ENCODE measurements at places on chromosomes 5 and 9.

GRCh38 chr5:171946000-171946781, 60.2 kb downstream of the FBXW11 start:
- H3K4me3 ChIP-seq: no peak overlapping the region
- DNase-seq: no peak
- no peaks in the 10 kb centered on the region for H3K27me3 ChIP-seq

DNA sequence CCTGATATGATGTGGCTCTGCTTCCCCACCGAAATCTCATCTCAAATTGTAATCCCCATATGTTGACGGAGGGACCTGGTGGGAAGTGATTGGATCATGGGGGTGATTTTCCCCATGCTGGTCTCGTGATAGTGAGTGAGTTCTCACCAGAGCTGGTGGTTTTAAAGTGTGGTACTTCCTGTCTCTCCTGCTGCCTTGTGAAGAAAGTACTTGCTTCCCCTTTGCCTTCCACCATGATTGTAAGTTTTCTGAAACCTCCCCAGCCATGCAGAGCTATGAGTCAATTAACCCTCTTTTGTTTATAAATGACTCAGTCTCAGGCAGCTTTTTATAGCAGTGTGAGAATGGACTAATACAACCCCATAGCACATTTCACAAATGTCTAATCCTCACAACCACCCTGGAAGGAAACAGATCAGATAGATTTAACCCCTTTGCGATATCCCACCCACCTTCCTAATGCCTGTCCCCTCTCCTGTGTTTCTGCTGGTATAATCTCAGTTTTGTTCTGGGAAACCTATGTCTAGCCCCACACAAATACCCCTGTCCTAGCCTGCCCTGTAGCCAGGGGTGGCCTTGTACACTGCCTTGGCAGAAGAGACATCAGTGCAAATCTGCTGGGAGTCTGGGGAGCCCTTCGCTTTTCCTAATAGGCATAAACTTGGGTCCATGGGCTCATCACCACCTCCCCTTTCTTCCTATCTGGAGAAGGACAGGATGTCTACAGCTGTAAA, 157.0 kb upstream of the RAI14 start:
- H3K4me3 ChIP-seq: no peak overlapping the region
- H3K4me1 ChIP-seq: peaks cover 53% of the 10 kb centered on the region
- no peaks in the 10 kb centered on the region for H3K27me3 ChIP-seq

- H3K36me3 ChIP-seq: no peaks in the 10 kb centered on the region
- peaks cover 7% of the 10 kb centered on the region for H3K4me1 ChIP-seq
- no peaks in the 10 kb centered on the region for H3K27me3 ChIP-seq
- peak; percentile 43 for DNase-seq
- H3K27ac ChIP-seq: peak overlapping the region; percentile 79
Measured at GRCh38 chr9:99013550-99013949, 69.8 kb downstream of the COL15A1 start.

DNA sequence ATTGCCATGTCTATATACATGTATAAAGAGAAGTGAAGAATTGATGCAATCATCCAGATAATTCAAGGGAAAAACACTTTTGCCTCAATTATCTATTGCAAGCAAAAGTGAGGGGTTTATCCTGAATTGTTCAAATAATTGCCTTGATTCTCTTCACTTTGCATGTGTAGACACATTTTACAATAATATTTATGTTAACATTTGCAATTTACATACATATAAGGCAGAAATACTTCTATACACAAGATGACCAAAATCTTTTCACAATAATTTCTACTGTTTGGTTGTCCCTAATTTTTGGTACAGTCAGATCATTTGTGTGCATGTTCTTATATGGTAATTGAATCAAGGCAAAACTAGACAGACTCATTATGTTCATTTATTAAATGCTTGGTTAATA, 285.3 kb upstream of the TMEM161B start:
- no peaks in the 10 kb centered on the region for H3K36me3 ChIP-seq
- H3K27me3 ChIP-seq: peaks cover 2% of the 10 kb centered on the region
- H3K4me1 ChIP-seq: peaks cover 3% of the 10 kb centered on the region
- H3K27ac ChIP-seq: no peak overlapping the region

DNA sequence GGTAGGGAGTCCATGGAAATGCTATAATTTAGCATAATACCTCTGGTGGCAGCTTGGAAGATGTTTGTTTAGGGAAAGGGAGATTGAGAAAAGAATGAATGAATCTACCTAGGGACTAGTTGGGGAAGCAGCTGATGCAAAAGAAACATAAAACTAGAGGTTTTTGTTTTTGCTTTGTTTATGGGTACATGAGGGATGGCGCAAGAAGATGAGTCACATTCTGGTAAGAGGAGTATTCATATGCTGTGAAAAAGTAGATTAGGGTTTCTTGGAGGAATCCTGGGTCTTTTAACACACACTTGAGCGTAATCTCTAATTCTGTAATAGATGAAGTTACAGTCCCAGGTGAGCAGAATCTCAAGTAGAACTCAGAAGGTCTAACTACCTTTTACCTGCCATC, 17.1 kb downstream of the C9orf43 start:
- H3K27me3 ChIP-seq: no peaks in the 10 kb centered on the region
- no peak overlapping the region for H3K4me3 ChIP-seq
- H3K27ac ChIP-seq: no peak overlapping the region
- H3K4me1 ChIP-seq: no peaks in the 10 kb centered on the region
- H3K36me3 ChIP-seq: no peaks in the 10 kb centered on the region

DNA sequence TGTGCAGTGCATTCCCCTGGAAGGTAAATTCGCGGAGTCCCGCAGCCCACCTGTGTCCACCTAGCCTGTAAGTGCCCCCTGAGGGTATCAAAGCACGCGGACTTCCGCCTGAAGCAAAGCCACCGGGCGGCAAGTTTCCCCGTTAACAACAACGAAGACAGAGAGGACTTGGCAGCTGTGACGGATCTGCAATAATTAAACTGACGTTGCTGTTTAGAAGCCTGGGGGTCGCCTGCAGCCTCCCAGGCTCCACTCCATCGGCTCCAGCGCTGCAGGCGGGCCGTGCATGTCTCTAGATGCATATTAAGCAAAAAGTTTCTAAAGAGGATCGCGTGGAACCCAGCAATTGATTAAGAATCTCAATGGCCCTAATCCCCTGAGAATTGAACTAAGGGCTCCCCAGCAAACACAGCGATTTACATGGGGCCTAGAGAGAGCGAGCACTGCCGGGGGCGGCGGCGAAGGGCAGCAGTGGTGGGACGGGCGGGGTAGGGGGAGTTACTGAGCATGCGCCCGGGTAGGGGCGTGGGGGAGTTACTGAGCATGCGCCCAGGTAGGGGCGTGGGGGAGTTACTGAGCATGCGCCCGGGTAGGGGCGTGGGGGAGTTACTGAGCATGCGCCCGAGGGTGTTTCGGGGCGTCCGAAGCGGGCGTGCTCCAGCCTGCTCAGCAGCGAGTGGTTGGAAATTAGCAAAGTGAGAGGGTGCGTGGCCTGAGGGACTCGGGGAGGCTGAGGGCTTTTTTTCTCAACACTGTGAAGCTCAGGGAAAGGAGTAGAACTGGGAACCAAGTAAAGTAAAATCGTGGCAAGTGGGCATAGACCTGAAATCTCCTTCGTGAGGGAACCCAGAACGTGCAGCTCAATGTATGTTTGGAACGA, 255.2 kb downstream of the DOCK8 start:
- no peaks in the 10 kb centered on the region for H3K27me3 ChIP-seq
- peak; percentile 95 for DNase-seq
- H3K4me3 ChIP-seq: peak overlapping the region; percentile 79
- peak overlapping the region; percentile 55 for H3K27ac ChIP-seq
- H3K4me1 ChIP-seq: peaks cover 22% of the 10 kb centered on the region

- no peak overlapping the region for H3K4me3 ChIP-seq
- no peak overlapping the region for H3K27ac ChIP-seq
- no peak for DNase-seq
- no peaks in the 10 kb centered on the region for H3K36me3 ChIP-seq
- peaks cover 9% of the 10 kb centered on the region for H3K4me1 ChIP-seq
Measured at GRCh38 chr9:6777213-6777902, 19.6 kb downstream of the KDM4C start.

DNA sequence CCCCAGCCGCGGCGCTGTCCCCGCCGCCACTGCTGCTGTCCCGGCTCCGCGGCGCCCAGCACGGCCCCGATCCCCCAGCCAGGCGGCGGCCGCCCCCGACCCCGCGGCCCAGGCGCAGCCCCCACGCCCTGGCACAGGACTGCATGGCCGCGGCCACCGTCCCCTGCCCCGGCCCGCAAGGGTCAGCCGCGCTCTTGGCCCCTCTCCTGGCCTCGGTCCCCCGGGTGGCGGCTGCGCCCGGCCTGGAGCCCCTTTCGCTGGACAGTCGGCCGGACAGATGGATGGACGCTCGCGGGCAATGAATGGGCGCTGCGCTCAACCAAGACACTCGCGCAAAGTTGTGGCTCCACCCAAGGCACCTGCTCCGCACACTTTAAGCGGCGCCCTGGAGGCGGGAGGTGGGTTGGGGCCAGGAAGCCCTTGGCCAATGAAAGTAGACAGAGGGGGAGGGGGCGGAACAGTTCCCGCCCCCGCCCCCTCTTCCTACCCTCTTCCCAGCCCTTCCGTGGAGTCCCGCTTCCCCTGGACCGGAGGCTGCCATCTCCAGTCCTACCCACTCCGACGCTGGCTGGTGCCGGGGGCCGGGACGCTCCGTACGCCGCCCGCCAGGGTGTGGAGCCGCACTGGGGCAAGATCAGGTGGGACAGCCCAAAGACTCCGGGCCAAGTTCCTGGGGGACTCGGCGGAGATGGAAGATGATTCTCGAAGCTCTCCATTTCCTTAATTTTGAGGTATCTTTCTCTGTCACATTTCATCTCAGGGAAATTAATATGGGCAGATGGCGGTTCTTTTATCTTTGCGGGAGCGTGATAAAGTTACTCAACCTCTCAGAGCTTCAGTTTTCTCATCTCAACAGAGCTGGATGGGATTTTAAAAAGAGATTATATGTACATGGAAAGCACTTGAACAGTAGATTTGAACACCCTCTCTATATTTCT, at the start of gene GLDC:
GLDC (minus strand) TSS at position 375 of the 938 bp plus-strand sequence; CDS start at position 145, 230 bp downstream.
- H3K36me3 ChIP-seq: no peaks in the 10 kb centered on the region
- DNase-seq: peak; percentile 59
- peaks cover 32% of the 10 kb centered on the region for H3K27me3 ChIP-seq

DNA sequence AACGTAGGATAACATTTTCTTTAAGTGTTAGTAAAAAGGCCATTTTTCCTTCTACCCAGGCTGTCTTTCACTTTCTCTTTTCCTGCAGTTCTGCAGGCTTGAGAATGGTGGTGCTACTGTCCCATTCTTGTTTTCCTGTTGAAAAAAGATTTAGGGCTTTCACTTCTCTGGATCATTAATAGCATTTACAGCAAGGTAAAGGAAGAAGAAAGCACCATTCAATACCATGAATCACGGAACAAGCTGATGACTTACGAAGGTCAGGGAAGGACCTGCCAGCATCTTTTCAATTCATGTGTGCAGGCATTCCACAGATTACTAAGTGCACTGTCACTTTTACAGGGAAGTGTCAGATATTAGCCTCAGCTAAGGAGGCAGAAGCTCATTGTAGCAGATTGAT, 292.8 kb downstream of the YTHDC2 start:
- H3K27ac ChIP-seq: no peak overlapping the region
- no peaks in the 10 kb centered on the region for H3K27me3 ChIP-seq
- no peaks in the 10 kb centered on the region for H3K36me3 ChIP-seq
- H3K4me3 ChIP-seq: no peak overlapping the region

- no peak overlapping the region for H3K27ac ChIP-seq
- no peak overlapping the region for H3K4me3 ChIP-seq
- no peaks in the 10 kb centered on the region for H3K4me1 ChIP-seq
- H3K36me3 ChIP-seq: no peaks in the 10 kb centered on the region
- no peak for DNase-seq
Measured at GRCh38 chr5:167769846-167770413, 521.5 kb upstream of the WWC1 start.

DNA sequence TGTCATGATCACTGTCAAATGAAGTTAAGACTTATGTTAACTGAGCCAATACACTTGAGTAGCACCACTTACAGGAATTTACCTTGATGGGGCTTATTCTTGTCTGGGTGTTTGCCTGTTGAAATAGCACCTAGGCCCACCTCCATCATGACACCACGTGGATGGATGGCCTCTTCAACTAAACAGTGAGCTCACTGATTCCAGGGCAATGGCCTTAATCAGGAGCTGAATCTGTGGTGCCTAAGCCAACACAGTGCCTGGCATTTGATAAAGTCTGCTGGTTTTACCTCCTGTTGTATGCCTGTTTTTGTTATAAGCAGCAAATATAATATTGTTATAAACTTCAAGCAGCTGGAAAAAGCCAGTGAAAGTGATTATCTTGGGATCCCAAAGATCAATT, 190.5 kb downstream of the LURAP1L start:
- no peak for DNase-seq
- no peak overlapping the region for H3K27ac ChIP-seq
- no peaks in the 10 kb centered on the region for H3K27me3 ChIP-seq
- no peaks in the 10 kb centered on the region for H3K36me3 ChIP-seq

DNA sequence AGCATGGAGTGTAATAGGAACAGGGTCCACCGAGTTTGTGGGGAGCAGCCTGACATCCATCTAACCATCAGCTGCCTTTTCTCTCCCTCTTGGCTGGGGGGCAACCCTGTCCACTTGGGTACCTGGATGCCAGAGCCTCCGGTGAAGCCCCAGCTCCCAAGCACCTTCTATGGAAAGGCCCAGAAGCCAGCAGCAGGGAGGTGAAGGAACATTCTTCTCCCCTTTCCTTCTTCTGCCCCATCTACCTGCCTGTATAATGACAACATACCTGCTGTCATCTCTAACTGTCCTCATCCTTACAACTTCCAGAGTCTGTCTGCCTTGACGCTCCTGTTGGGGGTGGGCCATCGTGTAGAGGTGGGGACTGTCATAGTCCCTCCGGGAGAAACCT, 33.1 kb downstream of the THBS4 start:
- no peaks in the 10 kb centered on the region for H3K36me3 ChIP-seq
- peaks cover 9% of the 10 kb centered on the region for H3K4me1 ChIP-seq
- H3K4me3 ChIP-seq: no peak overlapping the region
- H3K27ac ChIP-seq: no peak overlapping the region
- H3K27me3 ChIP-seq: no peaks in the 10 kb centered on the region

DNA sequence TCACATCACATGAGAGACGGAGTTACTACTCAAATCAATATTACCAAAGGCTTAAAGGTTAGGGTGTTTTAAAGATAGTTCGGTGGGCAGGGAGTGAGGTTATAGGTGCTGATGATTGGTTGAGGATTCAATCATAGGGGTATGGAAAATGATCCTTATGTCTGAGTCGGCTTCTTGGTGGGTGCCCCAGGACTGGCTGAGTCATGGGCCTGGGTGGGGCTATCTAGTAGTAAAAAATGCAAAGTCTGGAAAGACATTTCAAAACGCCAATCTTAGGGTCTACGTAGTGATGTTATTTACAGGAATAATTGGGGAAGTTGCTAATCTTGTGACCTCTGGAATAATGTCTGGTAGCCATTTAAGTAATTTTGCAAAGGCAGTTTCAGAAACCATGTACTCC, 15.2 kb upstream of the SPIN1 start:
- peaks cover 2% of the 10 kb centered on the region for H3K27me3 ChIP-seq
- H3K4me3 ChIP-seq: no peak overlapping the region
- H3K4me1 ChIP-seq: peaks cover 4% of the 10 kb centered on the region
- no peak overlapping the region for H3K27ac ChIP-seq
- no peaks in the 10 kb centered on the region for H3K36me3 ChIP-seq

GRCh38 chr5:43729846-43730478, 127.0 kb downstream of the NNT start:
- H3K27me3 ChIP-seq: no peaks in the 10 kb centered on the region
- peak; percentile 3 for DNase-seq
- H3K4me1 ChIP-seq: no peaks in the 10 kb centered on the region
- H3K27ac ChIP-seq: no peak overlapping the region
- H3K4me3 ChIP-seq: no peak overlapping the region

- no peak overlapping the region for H3K27ac ChIP-seq
- H3K36me3 ChIP-seq: no peaks in the 10 kb centered on the region
- H3K27me3 ChIP-seq: peaks cover 4% of the 10 kb centered on the region
- no peaks in the 10 kb centered on the region for H3K4me1 ChIP-seq
Measured at GRCh38 chr9:85931495-85931894, 9.5 kb upstream of the NAA35 start.

GRCh38 chr9:36382484-36382883, 17.6 kb downstream of the RNF38 start:
- peaks cover 4% of the 10 kb centered on the region for H3K4me1 ChIP-seq
- H3K4me3 ChIP-seq: no peak overlapping the region
- H3K36me3 ChIP-seq: peaks cover 3% of the 10 kb centered on the region
- DNase-seq: no peak
